ENCODE measurements at places on chromosomes 3 and 15.

GRCh38 chr3:174232658-174233429, 626.3 kb upstream of the NAALADL2 start:
- no peak for DNase-seq

- DNase-seq: no peak
Measured at GRCh38 chr3:197202694-197203093, 95.7 kb downstream of the DLG1 start.

GRCh38 chr3:174333640-174334039, 525.5 kb upstream of the NAALADL2 start:
- DNase-seq: no peak

DNA sequence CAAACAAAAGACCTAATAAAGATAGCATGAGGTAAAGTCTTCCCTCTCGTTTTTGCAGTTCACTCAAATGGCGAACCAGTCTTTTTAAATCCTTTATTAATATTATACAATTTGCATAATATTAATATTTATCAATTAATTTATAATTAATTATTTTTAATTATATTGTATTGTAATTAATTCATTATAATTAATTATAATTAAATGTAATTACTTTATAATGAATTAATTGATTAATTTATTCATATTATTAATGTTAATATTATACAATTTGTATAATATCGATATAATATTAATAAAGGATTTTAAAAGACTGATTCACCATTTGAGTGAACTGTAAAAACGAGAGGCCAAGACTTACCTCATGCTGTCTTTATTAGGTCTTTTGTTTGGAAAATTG, 1045.4 kb upstream of the CADM2 start:
- no peak for DNase-seq

DNA sequence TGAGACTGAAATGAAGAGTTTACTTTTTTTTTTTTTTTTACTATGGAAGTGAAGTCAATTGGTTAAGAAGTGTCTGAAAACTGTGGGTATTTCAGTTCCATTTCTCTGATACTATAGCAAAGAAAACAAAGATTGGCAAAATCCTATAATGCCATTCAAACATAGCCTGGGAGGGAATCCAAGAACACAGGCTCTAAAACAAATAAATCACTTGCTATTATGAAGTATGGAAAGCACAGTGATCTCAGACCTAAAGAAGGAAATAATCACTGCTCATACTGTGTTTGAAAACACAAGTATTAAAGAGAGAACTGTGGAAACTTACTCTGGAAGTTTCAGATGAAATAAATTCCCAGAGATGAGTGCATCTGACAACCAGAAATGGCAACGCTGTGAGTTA, 12.0 kb downstream of the SAMMSON start:
- no peak for DNase-seq

- no peak for DNase-seq
Measured at GRCh38 chr3:127608362-127608718, 10.1 kb downstream of the MCM2 start.

DNA sequence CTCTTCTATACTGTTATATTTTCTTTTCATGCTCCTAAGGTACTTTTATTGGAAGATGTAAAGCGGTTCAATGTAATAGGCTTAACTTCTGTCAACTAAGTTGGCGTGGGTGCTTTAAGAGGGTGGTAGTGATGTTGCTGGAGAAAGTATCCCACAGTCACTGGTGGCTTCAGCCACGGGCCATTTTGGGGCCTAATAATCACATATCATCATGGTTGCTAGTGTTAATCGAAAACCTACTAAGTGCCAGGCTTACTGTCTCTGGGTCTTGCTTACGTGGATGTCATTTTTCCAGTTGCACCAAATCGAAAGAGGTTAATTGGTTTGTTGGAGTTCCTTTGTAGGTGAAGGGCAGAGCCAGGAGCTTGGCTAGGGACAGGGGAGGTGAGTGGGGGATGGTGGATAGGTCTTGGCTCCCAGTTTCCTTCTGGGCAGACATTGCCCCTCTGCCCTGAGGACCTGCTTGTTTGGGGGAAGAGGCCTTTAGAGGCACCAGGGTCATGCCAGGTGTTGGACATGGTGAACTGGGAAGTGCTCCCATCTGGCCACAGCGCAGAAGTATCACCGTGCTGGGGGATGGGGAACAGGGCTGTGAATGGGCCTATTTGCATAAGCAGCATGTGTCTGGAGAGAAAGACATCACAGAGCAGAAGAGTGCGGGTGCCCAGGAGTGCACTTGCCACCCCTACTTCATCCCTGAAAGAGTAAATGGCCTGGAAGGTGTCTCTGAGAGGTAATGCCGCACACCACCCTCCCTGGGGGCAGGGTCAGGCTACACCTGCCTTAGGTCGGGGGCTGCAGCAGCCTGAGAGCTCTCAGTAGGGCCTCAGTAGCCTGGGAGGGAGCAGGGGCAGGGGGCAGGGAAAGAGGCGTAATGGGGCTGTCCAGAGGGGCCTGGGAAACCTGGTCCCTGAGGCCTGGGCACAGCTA, 62.4 kb upstream of the POLG start:
- no peak for DNase-seq

- DNase-seq: no peak
Measured at GRCh38 chr3:190024912-190025311, 95.8 kb downstream of the P3H2 start.

- no peak for DNase-seq
Measured at GRCh38 chr3:172167892-172168648, 128.7 kb downstream of the FNDC3B start.

- DNase-seq: no peak
Measured at GRCh38 chr3:23136054-23136453, 67.1 kb upstream of the UBE2E2 start.

DNA sequence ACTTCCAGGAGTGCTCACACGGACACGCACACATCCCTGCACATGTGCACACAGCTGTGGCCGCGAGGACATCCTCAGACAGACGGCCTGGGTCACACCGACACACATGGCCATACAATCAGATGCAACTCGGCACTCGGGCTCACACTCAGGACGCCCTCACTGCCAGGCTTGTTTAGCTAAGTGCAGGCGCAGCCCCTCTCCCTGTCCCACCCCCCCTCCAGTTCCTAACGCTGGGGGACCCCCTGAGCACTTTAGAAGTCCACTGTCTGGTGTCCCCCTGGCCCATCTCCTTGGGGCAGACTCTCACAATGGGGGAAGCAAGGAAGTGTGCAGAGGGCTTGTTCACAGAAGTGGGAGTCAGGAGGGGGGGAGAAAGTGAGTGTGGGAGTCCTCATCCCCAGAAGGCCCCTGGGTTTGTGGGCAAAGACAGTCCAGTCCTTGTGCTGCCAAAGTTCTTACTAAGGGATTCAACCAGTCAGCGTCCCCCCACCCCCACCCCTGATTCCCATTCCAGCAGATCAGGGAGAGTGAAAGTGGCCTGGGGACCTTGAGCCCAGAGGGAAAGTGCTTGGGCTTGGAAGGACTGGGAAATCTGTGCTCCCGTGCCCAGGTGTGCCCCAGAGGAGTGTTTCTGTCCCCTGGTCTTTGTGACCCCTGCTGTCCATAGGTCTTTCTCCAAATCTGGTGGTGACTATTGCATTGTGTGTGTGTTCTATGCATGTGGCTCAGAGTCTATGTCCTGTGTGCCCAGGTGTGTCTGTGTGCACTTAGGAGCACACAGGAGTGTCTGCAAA, 767 bp upstream of the GATA2 start:
- no peak for DNase-seq

GRCh38 chr3:197957790-197958133, 2.3 kb upstream of the LMLN start:
- DNase-seq: no peak

DNA sequence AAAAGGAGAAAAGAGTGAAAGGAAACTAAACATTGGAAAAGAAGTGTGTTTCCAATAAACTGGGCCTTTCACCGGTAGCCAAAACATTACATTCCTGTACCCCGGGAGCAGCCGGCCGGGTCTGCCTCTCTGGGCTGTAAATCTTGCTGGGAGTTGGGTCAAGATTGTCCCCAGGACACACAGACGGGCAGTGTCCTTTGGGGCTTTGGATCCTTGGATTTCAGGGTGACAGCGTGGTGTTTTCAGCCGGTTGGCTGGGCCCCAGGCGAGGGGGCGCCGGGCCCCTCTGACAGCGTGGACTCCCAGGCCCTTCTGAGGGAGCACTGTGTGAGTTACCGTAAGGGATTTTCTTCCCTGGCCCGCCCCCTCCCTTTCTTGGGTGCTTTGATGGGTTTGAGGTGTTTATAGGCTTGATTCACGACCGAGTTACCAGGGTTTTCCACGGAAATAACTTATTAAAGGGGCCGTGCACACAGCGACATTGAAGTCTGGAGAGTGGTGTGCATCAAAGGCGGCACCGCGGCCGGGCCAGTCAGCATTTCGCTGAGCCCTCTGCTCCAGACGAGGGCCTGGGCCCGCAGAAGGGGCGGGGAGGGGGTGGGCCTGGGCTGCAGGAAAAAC, 27.4 kb downstream of the SMAD6 start:
- no peak for DNase-seq

DNA sequence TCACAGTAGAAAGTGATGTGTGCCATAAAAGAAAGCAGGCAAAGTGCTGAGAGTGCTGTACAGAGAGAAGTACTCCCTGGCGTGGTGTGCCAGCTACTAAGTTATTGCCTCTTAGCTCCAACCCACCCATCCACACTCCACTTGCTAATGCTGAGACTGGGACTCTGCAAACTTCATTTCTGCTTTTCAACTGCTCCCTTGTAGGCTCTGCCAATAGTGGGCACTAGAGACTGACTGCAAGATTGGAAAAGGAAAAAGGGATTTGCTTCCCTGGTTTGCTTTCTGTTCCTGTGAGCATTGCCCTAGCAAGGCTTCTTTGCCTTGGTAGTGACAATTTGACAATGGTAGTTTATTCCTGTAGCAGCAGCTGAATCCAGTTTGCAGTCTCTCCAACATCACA, 56.5 kb upstream of the TMEM108 start:
- DNase-seq: no peak

- no peak for DNase-seq
Measured at GRCh38 chr3:19769694-19770093, 164.3 kb downstream of the EFHB start.

DNA sequence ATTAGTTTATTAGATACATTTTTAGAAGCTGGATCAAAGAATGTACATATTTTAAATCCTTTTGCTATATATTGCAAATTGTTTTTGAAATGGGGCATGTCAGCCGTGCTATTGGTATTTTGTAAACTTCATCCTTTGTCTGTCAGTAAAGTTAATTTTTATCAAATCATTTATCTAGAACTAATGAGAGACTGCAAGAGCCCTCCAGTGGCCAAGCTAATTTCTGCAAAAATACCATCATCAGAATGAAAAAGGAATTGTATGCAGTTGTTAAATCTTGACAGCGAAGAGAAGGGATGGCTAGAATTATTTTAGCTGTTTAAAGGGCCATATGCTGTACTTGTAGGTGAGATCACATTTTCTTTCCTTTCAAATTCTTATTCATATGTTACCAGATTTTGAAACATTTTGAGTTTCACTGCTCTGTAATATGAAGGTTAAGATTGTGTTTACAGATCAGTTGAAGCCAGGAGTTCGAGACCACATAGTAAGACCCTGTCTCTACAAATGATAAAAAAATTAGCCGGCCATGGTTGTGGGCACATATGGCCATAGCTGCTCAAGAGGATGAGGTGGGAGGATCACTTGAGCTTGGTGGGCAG, 8.1 kb upstream of the CLDN11 start:
- no peak for DNase-seq

GRCh38 chr3:7158516-7158915, 297.6 kb downstream of the GRM7 start:
- no peak for DNase-seq

GRCh38 chr3:12593473-12593872, 36.6 kb downstream of the MKRN2 start:
- DNase-seq: no peak

- DNase-seq: peak; percentile 77
Measured at GRCh38 chr15:69758810-69759790, 306.5 kb downstream of the RPLP1 start.

DNA sequence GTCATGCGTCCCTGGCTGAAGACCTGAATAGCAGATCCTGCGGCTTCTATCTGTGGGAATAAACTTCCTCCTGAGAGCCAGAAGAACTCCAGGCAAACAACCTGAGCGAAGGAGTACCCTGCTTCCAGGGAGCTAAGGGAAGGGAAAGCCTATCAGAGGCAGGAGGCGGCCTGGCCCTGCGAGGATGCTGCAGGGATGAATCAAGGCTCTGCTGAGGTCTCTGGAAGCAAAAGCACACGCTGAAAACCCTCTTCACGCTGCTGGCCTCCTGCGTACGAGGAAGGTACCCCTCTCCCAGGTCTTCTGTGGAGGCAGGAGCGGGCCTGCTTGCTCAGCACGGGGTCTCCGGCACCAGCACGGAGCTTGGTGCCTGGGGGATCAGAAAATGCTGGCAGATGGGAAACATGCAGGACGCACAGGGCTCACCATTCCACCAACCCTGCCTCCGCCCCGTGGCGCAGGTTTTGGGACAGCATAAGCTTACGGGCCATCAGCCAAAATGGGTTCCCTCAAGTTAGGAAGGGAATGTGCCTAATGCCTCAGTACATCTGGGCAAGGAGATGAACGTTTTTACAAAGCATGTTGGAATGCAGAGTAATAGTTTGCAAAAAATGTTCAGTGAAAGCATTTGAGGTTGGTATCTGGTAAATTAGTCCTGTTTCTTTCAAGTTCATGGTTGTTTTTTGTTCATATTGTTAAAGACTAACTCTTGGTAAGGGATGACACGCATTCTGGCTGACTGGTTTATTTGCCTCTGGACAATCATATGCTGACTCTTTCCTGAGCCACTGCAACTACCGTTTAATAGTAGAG, 72.3 kb downstream of the CHSY1 start:
- DNase-seq: no peak

- no peak for DNase-seq
Measured at GRCh38 chr15:100771746-100772145, 107.9 kb upstream of the ALDH1A3 start.

DNA sequence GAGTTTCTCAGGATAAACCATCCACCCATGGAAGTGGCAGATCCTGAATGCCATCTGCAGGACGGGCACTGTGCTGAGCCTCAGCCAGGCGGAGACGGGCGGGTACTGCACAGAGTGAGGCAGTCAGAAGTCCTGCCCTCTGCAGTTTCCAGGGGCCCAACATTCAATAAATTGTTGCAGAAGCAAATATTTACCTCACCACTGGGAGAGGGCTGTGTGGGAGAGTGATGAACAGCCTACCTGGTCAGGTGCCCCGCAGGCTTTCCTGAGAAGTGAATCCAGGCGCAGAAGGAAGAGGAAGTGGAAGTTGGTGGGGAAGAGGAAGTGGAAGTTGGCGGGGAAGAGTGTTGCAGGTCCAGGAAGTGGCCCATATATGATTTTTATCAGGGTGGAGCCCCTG, 100.8 kb downstream of the SLCO3A1 start:
- no peak for DNase-seq

GRCh38 chr15:98547741-98548138, 100.6 kb upstream of the IGF1R start:
- no peak for DNase-seq

- DNase-seq: no peak
Measured at GRCh38 chr3:55162031-55162795, 234.4 kb upstream of the LRTM1 start.

DNA sequence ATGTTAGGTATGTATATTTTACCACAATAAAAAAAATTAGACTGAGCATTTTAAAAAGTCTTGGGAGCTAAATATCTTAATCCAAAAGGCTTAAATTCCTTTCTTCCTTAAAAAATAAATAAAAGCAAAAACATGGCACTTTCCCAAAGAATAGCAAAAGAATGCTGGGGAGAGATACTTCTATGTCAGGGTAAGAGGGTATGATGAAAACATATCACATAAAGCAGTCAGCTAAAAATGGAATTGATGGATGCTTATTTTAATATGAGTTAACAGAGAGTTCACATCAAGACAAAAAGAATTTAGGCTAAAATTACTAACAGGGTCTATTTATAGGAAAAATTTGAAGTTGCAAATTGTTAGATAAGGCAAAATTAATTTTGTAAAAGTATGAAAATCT, 141.0 kb downstream of the MYLK start:
- no peak for DNase-seq

GRCh38 chr3:30471066-30471465, 135.3 kb upstream of the TGFBR2 start:
- no peak for DNase-seq

All from stimulated activated CD4-positive, alpha-beta T cell treated with anti-CD3 and anti-CD28 coated beads, TNF-alpha, amount 100 ng/mL, for 4 hours (primary cell).